ENCODE measurements at places on chromosomes 3 and 15.

GRCh38 chr3:30553641-30554316 lies 52.6 kb upstream of the TGFBR2 start:
- DNase-seq = no peak

- no peak for DNase-seq
These were observed 101.6 kb upstream of the ARHGEF3 start for GRCh38 chr3:56903231-56903782.

GRCh38 chr3:190585805-190586630 lies 72.1 kb downstream of the IL1RAP start:
- peak; percentile 4 for DNase-seq

- DNase-seq = no peak
These were observed 64.9 kb downstream of the LRRC3B start for GRCh38 chr3:26687466-26687865.

DNA sequence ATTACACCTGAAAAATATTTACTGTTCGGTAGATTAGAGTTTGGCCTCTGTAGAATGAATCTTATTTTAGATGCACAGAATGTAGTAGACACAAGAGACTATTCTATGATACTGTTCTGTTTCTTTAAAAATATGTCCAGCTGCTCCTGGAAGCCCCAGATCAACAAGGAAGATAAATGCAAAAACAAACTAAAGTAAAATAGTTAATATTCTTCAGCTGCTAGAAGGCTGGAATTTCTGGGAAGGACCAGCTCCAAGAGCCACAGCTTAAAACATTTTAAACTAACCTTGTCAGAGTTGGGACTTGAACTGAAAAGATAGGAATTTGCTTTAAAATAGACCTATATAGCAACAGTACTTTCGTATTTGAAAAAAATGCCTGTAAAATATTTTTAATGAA lies 277.9 kb downstream of the PTPRG start:
- DNase-seq = no peak

DNA sequence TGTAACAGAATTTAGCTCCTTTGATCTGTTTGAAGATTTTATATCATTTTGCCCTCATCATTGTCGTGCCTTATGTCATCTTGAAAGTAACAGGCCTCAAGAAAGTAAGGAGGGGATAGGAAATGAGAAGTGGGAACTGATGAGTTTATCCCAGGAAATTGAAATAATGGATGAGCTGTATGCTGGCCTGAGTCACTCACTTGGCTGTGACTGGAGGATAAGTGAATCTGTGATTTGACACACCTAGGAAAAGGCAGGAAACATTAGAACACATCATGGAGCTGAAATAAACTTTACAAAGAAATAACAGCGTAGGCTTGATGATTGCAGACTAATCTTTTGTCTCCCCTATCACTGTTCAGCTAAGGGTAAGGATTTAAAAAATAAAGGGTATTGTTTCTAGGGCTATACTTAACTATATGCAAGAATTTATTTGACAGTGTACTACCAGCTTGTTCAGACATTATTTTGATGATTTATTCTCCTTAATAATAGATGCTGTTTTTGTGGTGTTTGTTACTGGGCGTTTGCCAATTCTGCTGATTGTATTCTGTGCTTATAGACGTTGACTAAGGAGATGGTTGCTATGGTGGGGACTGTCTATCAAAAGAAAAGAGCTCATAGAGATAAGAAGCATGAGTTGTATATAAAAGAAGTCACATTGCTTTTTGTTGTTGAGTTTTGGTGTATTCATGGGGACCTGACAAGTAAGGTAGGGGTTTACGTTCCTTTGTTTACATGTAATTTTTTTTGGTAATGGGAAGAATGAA lies 105.6 kb upstream of the ROPN1 start:
- no peak for DNase-seq

DNA sequence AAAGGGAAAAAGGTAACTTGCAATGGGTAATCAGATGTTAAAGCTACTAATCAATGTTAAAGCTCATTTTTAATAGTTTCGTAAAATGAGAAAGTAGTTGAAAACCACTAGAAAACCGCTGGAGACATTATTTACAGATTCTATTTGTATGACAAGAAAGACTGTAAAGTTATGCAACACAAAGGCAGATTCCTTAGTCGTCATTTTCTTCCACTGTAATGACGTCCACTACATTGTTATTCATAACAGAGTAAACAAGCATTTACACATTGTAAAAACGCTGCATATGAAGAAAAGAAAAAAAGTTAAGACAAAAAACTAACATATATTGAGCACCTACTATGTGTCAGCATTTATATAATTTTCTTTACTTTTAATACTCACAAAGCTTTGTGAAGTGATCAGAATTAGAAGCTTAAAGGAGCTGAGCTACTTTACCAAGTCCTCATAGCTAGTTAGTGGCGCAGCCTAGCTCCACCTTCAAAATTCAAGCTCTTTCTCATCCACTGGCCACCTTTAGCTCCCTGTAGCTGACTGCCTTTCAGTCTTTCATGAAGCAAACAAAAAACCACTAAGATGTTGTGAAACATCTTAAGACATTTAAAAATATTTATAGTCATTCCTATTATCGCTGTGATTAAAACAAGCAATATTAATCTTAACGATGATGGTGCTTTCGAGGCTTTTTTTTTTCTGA lies 100.1 kb upstream of the CDIN1 start:
- DNase-seq = no peak

DNA sequence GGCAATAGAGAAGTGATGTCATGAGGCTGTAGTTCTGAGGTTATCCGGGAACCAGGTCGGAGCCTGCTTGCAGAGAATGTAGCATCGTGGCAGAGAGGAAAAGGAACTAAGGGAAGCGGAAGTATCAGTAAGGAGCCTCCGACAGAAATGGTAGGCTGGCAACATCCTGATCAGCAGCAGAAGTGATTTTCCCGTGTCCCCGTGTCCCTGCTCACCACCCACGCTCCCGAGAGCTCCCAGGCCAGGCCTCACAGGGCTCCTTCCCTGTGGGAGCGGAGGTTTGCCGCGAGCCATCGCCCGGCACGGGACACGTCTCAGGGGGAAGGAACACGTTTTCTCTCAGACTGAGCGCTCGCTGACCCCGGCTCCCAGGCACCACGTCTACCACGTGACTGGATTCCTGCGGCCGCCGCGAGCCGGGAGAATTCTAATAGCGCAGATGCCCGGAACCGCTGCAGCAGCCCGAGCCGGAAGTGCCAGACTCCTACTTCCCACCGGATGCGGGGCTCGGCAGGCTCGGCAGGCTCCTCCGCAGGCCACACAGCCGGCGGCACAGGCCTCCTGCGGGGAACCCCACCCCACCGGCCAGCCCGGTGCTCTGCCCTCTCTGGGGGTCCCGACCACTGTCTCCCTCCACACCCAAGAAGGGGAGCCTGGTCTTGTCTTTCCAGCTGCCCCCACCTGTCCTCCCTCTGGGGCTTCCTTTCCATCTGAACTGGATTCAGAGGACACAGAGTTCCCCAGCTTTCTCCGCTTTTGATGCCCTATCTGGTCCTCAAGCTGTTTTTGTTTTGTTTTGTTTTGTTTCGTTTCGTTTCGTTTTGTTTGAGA lies 99.3 kb downstream of the BDH1 start:
- peak; percentile 39 for DNase-seq

- no peak for DNase-seq
These were observed 123.6 kb downstream of the MBNL1 start for GRCh38 chr3:152392272-152392880.

DNA sequence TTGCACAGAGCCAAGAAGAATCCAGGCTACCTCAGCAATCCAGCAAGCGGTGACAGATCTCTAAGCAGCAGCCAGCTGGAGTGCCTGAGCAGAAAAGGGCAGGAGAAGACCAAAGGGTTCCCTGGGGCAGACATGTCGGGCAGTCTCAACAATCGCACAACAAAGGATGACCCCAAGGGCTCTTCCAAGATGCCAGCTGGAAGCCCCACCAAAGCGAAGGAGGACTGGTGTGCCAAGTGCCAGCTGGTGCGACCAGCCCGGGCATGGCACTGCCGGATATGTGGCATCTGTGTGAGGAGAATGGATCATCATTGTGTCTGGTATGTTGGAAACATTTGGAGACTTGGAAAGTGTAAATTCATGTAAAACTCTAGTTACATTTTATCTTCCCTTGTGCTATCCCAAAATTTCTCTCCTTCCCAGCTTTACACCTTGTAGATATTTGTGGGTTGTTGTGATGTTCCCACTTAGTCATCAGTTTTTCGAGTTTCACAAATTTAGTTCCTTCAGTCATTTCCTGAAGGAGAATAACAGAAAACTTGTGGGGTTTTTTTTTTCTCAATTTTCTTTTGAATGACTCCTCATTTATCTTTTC lies 6.4 kb downstream of the ZDHHC23 start:
- no peak for DNase-seq

DNA sequence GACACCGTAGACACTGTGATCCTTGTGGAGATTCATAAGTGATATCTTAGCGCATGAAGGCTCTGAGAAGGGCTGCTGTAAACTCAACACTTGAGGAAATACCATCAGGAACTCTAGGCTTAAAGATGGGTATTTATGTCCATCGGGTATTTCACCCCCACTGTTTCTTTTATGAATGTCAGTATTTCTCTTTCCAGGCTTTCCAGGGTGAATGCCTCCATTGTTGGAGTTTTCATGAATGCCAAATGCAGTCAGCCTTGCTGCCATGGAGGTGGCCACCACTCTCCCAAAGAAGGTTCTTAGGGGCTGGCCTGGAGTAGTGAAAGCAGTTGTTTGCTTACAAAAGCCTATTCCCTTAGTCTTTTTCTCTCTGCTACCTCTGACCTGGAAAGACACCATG lies 259.2 kb downstream of the SLCO3A1 start:
- no peak for DNase-seq

DNA sequence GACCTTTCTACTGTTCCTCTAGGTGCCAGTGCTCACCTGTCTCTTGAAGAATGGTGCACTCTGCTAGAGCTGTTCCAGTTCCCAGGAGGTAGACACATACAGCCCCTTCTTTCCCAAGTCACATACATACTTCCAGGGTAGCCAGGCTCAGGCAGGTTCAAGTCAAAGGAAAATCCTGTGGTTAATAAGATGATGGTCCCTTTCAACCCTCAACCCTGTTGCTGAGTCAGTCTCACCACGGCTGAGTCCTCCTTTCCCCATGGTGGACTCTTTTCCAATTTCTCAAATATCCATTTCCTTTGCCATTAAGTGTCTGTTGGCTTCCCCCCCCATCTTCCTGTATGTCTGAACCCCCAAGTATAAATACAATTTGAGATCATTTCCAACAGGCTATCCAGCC lies 56.1 kb upstream of the ACAN start:
- no peak for DNase-seq

DNA sequence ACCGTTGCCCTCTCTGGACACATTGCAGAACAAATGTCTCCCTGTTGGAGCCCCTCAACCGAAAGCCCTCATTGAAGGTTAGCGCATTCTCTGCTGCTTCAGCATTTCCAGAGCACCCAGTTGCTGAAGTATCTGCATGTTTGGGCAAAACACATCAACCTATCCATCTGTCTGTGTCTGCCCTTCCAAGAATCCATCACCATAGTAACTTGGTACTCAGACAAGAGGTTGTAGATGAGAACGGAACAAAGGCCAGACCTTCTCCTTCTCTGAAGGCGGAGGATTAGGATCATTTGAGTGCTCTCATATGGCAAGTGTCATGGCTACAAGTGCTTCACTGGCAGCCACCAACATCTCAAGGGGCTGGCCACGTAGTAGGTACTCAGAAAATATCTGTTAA lies 23.1 kb upstream of the RHO start:
- no peak for DNase-seq

GRCh38 chr3:79383402-79384012 lies 384.3 kb downstream of the ROBO1 start:
- no peak for DNase-seq
